ENCODE measurements at places on chromosomes 1 and 21.

- no peak for DNase-seq
Measured at GRCh38 chr1:214623430-214623829, 20.4 kb downstream of the CENPF start.

GRCh38 chr1:23591460-23592208 is 32.3 kb upstream of the ID3 start:
- DNase-seq = no peak

GRCh38 chr1:232872738-232873137 is 67.5 kb downstream of the MAP10 start:
- DNase-seq = no peak

DNA sequence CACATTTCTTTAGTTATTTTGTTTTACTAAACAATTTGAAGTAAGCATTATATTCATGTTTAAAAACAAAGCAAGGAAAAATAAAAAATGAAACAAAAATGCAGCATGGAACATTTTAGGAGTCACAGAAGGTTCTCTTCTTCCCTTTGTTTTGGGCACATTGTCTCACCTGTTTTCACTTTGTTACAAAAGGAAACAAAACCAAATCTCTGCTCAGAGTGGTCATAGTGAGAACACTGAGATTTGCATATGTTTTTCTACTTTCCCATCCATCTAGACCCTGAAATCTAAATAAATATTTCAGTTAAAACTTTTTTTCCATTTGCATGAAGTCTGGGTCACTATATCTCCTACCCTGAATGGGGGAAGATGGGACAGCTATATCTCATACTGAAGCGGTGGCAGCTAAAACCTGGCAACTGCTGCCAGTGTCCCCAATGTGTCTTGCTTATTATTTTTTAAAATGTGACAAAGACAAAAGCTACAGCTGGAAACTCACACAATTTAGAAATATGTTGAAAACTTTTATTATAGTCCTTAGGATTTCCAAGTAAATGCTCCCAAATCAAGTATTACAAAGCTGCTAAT is 3.5 kb downstream of the EXOC8 start:
- DNase-seq = no peak

DNA sequence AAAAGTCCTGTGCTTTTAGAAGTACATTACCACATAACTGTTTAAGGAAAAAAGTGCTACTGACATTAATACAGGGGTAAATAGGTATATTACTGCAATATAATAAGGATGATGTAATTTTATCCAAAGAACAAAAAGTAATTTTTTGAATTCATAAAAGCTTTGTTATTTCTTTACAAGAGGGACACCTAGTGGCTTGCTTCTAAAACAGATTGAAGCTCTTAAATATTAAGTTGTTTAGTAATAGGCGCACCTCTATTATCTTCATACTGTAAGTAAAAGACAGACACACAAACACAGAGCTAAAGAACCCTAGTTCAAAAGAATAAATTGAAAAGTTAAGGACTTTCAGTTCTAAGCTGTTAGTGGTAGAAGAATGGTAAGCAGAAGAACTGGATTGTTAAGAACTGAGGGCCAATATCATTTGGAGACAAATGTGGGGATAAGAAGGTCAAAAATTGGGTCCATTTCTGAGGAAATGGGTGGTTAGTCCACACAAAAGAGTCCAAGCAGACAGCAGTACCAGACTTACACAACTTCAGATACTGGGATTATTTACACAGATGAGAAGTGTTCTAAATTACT is 15.4 kb downstream of the ZNHIT6 start:
- DNase-seq = no peak

- no peak for DNase-seq
Measured at GRCh38 chr1:218633238-218633988, 288.3 kb downstream of the TGFB2 start.

GRCh38 chr1:68180441-68181164 is 51.7 kb downstream of the WLS start:
- DNase-seq = no peak

GRCh38 chr1:24316645-24317044 is 2.5 kb upstream of the GRHL3 start:
- DNase-seq = no peak

DNA sequence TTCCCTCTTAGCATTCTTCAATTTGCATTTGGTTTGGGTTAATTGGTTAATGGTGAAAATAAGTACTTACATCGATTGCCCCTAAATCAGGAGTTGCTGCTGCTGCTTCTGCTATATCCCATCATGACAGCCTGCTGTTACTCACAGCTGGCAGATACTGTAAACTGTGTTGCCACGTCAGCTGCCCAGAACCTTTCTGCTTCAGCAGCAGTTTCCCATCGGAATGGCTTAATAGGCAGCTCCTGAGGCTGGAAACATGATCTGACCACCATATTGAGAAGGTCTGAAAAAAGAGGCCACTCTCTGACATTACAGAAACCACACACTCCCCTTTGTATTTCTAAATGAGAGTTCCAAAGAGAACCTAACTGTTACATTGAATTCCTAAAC is 14.3 kb upstream of the SEC16B start:
- no peak for DNase-seq

- no peak for DNase-seq
Measured at GRCh38 chr1:15755021-15755645, 3.5 kb upstream of the FBLIM1 start.

DNA sequence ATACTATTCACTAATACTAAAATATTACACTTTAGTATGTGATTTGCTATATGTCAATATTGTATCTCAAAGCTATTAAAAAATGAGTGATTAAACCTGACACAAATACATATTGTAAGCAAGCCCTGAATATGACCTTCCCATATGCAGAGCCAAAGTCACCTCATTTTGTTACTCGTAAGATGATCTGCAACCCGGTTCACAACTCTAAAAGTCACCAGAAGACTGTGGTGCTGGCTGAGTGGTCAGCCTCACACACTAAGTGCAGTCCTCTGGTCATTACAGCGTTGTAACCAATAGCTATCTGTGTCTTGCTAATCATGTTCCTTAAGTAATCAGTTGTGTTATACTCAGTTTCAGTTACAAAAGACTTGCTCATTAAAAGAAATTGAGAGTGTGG is 197.5 kb upstream of the L1TD1 start:
- no peak for DNase-seq

- no peak for DNase-seq
Measured at GRCh38 chr1:201251411-201251810, 31.9 kb upstream of the PKP1 start.

GRCh38 chr1:202599669-202600431 is 110.4 kb downstream of the SYT2 start:
- DNase-seq = no peak

GRCh38 chr1:38585971-38586370 is 273.6 kb downstream of the RRAGC start:
- DNase-seq = no peak

DNA sequence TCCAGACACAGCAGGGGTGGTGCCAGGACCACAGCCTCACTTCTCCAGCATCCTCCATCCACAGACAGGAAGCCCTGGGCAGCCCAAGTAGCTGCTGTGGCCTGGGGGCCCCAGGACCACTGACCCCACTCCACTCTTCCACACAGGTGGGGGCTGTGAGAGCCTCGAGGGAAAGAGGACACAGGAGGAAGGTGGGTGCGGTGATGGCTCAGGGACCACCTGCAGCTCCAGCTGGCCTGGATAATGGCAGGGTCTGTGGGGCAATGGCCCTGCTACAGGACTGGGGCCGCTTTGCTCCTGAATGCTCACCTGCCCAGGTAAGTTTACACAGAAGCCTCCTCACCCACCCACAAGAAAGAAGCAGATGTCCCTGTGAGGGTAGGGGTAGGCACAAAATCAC is 18.3 kb upstream of the PRSS38 start:
- DNase-seq = no peak

- no peak for DNase-seq
Measured at GRCh38 chr21:44423941-44424607, 31.2 kb upstream of the LRRC3 start.

GRCh38 chr1:100794748-100795645 is 75.5 kb downstream of the VCAM1 start:
- DNase-seq = no peak

DNA sequence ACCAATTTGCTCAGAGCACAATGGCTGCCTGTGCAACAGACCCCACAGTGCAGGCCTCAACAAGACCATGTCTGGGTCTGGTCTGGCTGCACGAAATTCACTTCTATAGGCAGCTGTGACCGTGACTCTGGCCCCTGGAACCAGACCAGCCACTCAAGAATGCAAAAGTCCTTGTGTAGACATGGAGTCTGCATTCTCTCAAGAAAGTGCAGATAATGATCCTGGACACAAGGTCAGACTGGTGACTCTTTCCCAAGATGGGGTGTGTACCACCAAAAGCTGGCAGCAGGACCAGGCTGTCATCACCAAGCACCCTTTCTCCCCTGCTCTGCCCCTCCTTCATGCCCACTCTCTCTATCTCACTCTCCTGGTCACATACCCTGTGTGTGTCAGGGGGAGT is 7.1 kb upstream of the METTL25B start:
- no peak for DNase-seq
